ENCODE measurements at places on chromosomes 3 and 15.

GRCh38 chr15:80609091-80609490 is 86.0 kb upstream of the ABHD17C start:
- no peaks in the 10 kb centered on the region for H3K36me3 ChIP-seq
- H3K27me3 ChIP-seq = no peaks in the 10 kb centered on the region
- no peaks in the 10 kb centered on the region for H3K4me1 ChIP-seq
- no peak overlapping the region for H3K27ac ChIP-seq
- DNase-seq = no peak
- H3K4me3 ChIP-seq = no peak overlapping the region

DNA sequence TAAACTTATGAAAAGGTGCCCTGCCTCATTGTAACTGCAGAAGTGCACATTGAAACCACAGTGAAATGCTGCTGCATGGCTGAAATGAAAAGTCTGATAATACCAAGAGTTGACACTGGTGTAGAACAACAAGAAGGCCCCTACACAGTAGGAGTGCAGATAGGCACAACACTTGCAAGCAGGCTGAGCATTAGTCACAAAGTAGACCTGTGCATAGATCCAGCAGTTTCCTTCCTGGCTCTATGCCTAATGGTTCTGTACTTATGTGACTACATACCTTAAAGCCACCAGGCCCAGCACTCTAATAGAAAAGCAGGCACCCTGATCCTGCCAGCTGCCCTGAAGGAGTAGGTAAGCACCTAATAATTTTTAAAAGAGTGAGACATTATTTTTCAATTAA is 41.8 kb downstream of the PRR23E start:
- H3K4me1 ChIP-seq = no peaks in the 10 kb centered on the region
- no peak for DNase-seq
- no peak overlapping the region for H3K27ac ChIP-seq
- H3K36me3 ChIP-seq = no peaks in the 10 kb centered on the region
- peaks cover 2% of the 10 kb centered on the region for H3K27me3 ChIP-seq
- H3K4me3 ChIP-seq = no peak overlapping the region

DNA sequence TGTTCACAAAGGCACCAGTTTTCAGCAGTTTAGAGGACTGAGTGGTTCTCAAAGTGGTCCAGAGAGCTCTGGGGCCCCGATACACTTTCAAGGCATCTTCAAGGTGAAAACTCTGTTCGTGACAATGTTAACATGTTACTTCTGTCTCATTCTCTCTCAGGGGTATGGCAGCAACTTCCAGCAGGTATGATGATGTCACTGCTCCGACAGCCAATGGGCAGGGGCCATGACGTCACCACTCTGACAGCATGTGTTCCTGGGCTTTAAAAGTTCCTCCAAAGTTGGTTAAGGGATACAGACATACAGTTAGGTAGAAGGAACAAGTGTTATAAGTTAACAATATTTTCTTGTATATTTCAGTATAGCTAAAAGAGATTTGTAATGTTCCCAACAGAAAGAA is 87.9 kb downstream of the KLF15 start:
- H3K36me3 ChIP-seq = no peaks in the 10 kb centered on the region
- no peak overlapping the region for H3K4me3 ChIP-seq
- H3K27ac ChIP-seq = no peak overlapping the region
- H3K27me3 ChIP-seq = no peaks in the 10 kb centered on the region

DNA sequence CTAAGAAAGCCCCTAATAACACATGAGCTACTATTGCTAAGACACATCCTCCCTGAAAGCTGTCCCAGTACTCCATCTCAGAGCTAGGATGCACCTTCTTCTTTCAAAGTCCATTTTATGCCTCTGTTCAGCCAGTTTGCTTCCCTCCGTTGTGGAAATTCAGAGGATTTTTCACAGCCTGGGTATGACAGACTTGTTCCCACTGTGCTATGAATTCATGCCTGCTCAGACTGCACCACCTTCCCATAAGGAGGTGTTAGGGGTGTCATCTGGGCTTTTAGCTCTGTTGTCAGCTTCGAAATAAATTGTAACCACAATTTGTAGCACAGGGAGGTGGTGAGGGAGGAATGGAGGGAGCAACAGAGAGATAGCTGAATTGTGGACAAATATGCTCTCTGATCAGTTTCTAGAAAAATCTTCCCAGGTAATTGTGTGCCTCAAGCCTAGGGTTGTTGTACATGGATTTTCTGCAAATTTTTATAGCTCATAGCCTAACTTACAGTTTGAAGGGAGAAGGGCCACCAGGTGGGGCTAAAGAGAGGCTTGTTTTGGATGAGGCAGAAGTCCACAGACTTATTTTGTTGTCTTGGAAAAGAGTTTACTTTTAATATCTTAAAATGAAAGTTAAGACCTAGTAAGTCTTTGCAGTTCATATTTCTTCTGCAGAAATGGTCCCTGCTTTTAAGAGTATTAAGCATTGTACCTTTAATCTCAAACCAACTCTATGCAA is 462.0 kb downstream of the PDCD6IP start:
- H3K4me3 ChIP-seq = no peak overlapping the region
- no peaks in the 10 kb centered on the region for H3K4me1 ChIP-seq
- no peak for DNase-seq
- no peak overlapping the region for H3K27ac ChIP-seq

- no peaks in the 10 kb centered on the region for H3K36me3 ChIP-seq
- H3K27ac ChIP-seq = no peak overlapping the region
- no peaks in the 10 kb centered on the region for H3K27me3 ChIP-seq
- no peaks in the 10 kb centered on the region for H3K4me1 ChIP-seq
- H3K4me3 ChIP-seq = no peak overlapping the region
Measured at GRCh38 chr3:37701734-37702433, 159.8 kb upstream of the CTDSPL start.

DNA sequence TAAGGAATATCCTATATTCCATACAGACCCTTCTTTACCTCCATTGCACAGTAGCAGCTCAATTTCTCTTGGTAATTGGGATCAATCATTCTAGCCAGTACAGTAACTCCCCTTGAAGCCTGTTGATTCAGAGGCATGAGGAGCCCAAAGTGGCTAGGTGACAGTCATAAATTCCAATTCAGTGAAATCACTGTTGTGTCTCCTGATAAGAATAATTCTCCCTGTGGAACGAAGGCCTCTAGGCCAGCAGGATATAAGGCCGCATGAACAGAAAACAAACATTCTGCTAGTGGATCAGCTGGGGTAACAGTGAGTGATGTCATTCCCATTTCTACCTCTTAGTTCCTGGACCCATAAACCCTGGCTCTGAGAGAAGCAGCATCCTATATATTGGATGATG is 696.3 kb downstream of the NR2F2 start:
- no peaks in the 10 kb centered on the region for H3K27me3 ChIP-seq
- no peak overlapping the region for H3K4me3 ChIP-seq
- DNase-seq = no peak
- no peaks in the 10 kb centered on the region for H3K36me3 ChIP-seq
- no peaks in the 10 kb centered on the region for H3K4me1 ChIP-seq

- H3K36me3 ChIP-seq = no peaks in the 10 kb centered on the region
- DNase-seq = no peak
- no peaks in the 10 kb centered on the region for H3K4me1 ChIP-seq
- H3K27me3 ChIP-seq = no peaks in the 10 kb centered on the region
Measured at GRCh38 chr3:84904816-84905555, 53.8 kb upstream of the CADM2 start.

GRCh38 chr15:68698708-68699107 is 119.9 kb downstream of the CORO2B start:
- no peak overlapping the region for H3K4me3 ChIP-seq
- no peaks in the 10 kb centered on the region for H3K4me1 ChIP-seq
- H3K27me3 ChIP-seq = no peaks in the 10 kb centered on the region
- H3K27ac ChIP-seq = no peak overlapping the region

DNA sequence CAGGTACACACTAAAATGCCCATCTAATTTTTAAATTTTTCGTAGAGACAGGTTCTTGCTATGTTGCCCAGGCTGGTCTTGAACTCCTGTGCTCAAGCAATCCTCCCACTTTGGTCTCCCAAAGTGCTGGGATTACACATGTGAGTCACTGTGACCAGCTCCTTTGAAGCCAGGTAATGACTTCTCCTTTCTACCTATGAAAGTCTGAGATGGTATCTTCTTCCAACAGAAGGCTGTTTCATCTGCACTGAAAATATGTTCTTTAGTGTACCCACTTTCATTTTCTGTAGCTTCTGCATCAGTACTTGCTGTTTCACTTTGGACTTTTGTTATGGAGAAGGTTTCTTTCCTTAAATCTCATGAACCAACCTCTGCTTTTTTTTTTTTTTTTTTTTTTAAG is 8.8 kb downstream of the OIP5 start:
- no peak for DNase-seq
- H3K27ac ChIP-seq = no peak overlapping the region
- H3K4me1 ChIP-seq = no peaks in the 10 kb centered on the region

DNA sequence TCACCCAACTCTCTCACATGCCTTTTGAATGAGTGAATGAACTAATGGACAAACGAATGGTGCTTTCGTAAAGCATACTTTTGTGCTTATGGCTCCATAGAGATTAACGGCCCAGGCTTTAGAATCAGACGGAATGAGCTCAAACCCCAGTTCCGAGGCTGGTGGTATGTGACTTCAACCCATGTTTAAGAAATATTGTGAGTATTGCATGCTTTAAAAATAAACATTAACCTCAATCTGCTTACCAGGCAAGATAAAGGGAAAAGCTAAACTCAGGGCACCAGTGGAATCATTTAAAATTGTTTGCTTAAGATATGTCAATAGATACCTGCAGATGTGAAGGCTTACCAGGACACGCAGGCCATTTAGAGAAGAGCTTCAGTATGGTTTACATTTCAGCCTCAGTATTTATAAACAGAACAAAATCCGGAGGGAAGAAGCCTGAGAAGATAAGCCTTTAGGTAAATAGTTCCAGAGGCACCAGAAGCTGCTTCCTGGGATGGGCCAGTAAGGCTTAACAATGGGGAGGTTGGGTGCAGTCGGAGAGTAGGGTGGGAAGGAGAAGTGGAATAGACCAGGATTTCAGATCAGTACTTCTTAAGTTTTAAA is 186.4 kb downstream of the ADAMTS9 start:
- no peaks in the 10 kb centered on the region for H3K36me3 ChIP-seq
- no peak for DNase-seq
- no peaks in the 10 kb centered on the region for H3K27me3 ChIP-seq

DNA sequence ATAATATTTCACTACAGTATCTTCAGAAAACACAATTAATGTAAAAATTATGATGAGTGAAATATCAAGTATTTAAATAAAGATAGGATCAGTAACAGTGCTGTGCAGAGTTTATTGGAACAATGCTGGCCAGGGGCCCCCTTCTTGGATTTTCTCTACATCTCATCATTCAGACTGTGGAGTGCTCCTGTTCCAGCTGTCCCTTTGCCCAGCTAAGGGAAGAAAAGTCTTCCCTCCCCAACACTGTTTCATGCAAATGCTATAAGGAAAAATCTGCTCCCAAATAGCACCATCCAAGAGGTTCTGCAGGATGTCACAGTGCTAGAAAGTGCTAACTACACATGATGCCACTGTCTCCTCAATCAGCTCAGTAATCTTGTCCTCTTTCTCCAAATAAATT is 64.5 kb downstream of the RPL39L start:
- H3K27me3 ChIP-seq = no peaks in the 10 kb centered on the region
- no peaks in the 10 kb centered on the region for H3K4me1 ChIP-seq
- H3K4me3 ChIP-seq = no peak overlapping the region
- DNase-seq = no peak
- H3K27ac ChIP-seq = no peak overlapping the region
- H3K36me3 ChIP-seq = peaks cover 12% of the 10 kb centered on the region

DNA sequence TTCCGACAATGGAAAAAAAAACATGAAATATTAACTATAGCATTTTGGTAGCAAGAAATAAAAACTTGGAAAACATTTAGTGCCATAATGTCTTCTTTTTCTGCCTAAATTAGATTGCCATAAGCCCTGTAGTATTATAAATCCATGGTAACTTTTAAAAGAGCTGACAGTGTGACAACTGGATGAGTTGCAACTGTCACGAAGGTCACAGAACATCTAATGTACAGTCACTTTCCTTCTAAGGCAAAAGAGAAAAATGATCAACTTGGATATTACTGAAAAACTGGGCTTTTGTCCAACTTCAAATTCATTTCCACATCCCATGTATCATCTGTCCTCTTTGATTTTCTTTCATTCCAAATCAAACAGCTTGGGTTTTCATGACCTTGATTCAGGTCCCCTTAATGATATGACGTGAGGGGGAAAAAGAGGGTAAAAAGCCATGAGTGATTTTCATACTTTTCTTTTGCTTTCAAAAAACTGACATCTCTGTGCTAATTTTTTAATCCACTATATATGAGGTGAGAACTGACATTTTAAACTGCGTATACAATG is 602 bp downstream of the CPB1 start:
- H3K27me3 ChIP-seq = no peaks in the 10 kb centered on the region
- H3K4me3 ChIP-seq = no peak overlapping the region
- H3K27ac ChIP-seq = no peak overlapping the region
- no peak for DNase-seq
- no peaks in the 10 kb centered on the region for H3K4me1 ChIP-seq

DNA sequence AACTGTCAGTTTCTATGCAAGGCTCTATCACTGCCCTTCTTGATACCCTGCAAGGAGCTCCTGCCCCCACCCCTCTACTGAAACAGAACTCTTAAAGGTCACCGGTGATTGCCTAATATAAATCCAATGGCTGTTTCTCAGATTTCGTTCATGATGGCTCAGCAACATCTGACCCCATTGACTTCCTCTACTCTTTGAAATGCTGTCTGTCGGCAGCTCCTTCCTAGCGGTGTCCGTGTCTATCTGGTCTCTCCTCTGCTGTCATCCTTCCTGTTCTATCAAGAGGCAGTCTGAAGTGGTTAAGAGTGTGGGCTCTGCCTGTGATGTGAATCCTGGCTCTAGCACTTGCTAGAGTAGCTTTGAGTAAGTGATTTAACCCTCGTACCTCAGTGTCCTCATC is 5.5 kb downstream of the TMEM266 start:
- no peaks in the 10 kb centered on the region for H3K36me3 ChIP-seq
- H3K27me3 ChIP-seq = peaks cover 10% of the 10 kb centered on the region
- no peak overlapping the region for H3K27ac ChIP-seq

DNA sequence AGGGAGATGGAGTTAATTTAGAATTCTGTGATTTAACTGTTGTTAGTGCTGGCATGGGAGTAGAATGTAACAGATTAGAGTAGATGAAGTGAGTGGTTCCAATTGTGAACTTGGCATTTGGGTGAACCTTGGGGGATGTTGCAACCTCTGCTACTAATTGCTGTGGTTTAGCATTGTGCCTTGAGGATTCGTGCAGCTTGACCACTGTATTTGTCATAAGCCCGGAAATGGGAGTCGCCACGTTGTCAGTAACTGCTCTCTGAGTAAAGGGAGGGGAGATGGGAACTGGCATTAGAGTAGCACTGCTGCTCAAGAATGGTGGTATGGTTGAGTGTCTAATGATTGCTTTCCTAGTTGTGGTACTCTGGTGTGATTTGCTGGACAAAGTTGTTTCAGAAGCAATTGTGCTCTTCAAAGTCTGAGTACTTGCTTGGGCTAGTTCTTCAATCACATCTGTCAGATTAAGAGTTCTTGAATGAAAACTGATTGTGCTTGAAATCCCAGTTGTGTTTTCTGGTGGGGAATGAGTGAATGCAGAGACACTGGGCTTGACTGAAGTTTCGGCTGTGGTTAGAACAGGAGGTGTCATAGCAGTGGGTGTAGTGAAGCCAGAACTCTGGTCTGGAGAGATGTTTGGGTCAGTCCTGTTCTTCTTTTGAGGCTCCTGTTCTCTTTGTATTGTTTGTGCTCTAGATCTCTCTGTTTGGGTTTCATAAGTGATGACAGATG is 15.4 kb downstream of the IGSF10 start:
- H3K4me1 ChIP-seq = no peaks in the 10 kb centered on the region
- DNase-seq = no peak
- H3K4me3 ChIP-seq = no peak overlapping the region
- H3K27ac ChIP-seq = no peak overlapping the region

Data from T-cell (primary cell).